ENCODE measurements at places on chromosomes 13 and 19.

DNA sequence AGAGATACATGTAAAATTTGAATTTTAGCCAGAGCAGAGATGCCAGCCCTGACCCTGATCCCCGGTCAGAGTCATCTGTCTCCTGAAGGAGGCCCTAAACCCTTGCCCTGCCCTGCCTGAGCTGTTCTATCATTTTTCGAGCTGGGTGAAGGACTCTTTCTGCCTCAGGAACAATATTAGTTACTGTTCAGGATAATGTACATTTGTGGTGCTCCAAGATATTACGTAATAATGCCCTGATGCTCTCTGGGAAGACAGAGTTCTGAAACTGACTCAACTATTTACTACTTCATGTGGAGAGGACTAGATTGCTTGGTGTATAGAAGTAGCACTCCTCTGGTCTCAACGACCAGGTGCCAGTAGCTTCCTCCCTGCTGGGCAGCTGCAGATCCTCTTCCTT, 37.9 kb upstream of the UBL3 start:
- no peak for DNase-seq

GRCh38 chr19:38734426-38735256, 9.6 kb downstream of the CAPN12 start:
- no peak for DNase-seq

DNA sequence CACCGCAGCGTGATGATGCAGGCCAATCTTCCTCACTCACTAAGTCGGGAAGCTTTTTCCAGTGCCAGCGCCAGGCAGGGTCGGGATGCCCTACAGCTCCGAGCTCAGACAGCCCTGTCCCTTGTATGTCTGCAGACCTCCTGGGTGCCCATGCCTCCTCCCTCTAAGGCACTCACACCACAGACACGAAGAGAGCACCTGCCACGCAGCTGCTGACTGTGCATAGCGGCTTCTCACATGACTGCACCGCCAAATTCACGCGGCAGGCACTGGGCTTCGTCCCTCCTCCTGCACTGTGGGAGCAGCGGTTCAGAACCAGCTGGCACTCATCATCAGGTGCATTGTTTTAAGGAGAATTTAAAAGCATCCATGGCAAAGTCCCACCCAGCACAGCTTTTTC, 88.1 kb downstream of the SLC7A1 start:
- no peak for DNase-seq

DNA sequence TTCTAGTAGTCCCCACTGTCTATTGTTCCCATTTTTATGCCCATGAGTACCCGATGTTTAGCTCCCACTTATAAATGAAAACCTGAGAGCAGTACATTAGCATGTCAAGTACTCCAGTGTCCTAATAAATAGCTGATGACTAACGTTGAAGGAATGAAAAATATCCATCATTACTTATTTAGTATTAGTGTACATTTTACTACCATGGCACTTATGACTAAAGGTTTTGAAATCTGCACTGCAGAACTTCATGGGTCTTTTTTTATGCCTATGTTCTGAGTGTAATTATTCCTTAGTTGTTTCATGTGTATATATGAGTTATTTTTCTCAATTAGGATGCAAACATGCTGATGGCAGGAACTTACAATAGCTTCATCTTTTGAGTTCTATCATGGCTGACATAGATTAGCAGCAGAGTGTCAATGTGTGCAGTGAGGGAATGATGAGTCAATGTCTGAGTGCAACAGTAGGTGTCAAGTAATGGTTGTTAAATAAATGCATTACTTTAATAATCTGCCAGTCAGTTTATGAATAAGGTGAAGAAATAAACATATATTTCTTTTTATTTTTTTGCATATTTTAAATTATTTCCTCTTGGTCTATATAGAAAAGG, 188.4 kb downstream of the ITGBL1 start:
- DNase-seq: no peak

GRCh38 chr13:20873348-20873747, 29.2 kb downstream of the XPO4 start:
- peak; percentile 30 for DNase-seq

- no peak for DNase-seq
Observed at GRCh38 chr13:94330552-94331071, 148.9 kb downstream of the DCT start.

DNA sequence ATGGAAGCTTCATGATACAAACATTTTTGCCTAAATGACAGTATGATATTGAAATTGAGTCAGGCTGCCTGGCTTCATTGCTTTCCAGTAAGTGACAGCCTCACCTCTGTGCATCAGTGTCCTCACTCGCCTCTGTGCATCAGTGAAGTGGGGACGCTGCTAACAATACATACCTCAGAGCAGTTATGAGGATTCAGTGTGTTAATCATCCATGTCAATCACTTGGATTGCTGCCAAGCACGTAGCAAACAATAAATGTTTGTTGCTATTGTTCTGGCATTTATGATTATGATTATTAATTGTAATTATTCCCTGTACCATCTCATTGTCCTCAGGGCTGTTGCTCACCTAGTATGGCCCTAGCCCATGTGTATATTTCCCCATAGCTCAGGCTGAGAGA, 8.8 kb downstream of the PPP2R1A start:
- DNase-seq: no peak

GRCh38 chr13:79385694-79386093, 20.4 kb downstream of the RBM26 start:
- no peak for DNase-seq

DNA sequence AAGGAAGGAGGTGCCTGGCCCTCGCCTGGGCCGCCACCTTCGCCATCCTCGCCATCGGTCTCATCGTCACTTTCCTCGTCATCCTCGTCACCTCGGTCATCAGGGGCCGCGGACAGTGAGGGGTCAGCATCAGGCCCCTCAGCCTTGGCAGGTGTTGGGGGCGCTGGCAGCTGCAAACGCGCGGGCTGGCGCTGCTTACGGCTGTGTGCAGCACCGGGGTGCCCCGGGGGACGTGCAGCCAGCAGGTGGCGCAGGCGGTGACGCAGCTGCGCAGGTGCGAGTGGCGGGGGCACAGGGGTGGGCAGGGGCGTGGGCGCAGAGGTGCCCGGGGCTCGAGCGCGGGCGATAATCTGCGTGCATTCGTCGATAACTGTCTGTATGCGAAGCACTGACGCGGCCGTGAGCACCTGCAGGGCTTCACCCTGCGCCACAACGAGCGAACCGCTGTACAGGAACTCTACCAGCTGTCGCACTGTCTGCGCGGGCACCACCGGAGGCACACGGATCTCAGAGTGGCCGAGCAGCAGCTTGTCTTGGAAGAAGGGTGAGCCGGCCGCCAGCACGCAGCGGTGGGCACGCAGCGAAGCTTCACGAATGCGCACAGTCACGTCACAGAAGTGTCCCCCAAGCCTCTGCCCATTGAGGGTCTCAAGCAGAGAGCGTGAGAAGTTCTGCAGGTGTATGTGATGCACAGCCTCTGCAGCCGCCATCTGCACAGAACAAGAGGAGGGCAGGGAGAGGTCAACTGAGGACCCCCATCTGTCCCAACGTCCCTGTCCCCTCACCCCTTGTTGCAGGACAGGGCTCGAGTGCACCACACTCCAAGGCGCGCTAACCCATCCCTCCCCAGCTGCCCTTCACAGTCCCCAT, 2.4 kb downstream of the ZBTB45 start:
- DNase-seq: no peak

GRCh38 chr13:57784633-57785032, 153.1 kb downstream of the PCDH17 start:
- no peak for DNase-seq

DNA sequence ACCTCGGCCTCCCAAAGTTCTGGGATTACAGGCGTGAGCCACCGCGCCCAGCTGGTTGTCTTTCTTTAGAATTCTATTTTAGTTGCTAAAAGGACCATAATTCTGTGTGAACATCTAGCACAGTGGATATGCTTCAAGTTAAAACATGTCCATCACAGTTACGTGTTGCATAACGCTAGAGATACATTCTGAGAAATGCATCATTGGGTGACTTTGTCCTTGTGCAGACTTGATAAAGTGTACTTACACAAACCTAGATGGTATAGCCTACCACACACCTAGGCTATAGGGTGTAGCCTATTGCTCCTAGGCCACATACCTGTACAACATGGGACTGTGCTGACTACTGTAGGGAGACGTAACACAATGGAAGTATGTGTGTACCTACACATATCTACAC, 35.4 kb downstream of the DOCK9 start:
- no peak for DNase-seq

DNA sequence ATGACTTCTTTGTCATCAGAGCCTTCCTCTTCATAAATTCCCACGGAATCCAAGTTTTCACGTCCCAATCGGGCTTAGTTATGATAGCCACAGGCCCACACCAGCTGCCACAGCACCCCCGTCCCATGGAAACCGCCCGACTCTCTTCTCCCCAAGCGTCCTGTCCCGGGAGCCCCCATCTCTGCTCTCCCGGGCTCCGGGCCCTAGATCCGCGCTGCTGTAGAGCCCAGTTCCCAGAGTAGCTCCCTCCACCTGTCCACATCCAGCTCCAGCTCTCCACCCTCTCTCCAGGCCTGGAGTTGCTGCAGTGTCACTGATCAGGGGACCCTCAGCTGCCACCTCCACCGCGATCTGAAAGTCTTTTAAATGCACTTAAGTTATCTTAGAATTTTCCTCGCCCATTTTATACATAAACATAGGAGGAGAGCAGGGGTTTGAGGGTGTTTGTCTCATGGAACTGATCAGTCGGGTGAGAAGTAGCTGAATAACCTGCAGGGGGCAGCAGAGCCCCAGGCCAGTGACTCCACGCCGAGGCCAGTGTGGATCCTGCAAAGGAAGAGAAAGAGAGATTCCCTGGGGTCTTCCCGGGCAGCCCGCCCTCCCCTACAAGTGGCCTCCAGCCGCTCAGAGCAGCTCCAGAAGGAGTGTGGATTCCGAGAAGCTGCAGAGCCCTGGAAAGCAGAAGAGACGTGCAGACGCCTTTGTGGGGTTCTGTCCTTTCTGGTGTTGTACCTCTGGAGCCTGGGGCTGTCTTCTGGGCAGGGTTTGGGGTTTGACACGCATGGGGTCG, 1.1 kb upstream of the ZNF763 start:
- DNase-seq: peak; percentile 90

GRCh38 chr13:40762849-40763248, 8.1 kb downstream of the MRPS31 start:
- DNase-seq: no peak

GRCh38 chr13:72622546-72622945, 104.9 kb downstream of the MZT1 start:
- DNase-seq: no peak

DNA sequence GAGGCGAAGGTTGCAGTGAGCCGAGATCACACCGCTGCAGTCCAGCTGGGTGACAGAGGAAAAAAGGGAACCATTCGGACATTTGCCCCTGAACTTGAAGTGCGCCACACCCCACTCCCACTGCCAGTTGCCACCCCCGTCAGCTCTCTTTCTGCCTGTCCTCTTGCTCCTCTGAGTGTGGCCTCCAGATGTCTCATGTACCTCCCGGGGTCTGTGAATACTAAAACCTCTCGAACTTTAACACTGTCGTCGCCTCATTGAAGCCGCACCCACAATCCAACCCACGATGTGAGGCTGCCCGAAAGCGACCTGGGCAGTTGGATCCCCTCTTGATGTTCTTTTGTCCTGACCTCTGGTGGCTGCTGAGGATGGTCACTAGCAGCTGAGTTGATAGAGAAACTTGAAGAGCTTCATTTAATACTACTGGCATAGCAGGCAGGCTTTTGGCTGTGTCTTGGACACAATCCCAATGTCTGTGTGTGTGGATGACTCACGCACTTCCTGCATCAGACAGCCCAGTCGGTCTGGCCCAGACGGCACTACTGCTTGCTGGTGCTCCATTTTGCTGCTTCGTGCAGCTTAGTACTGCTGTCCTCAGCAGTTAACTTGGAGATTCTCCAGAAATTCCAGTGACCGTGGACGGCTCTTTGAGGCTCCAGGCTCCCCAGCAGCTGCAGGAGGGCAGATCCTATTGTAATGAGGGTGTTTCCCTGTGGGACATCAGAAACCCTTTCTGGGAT, 4.2 kb downstream of the FPR3 start:
- no peak for DNase-seq

GRCh38 chr13:72290962-72291681, 424.1 kb upstream of the DACH1 start:
- no peak for DNase-seq

DNA sequence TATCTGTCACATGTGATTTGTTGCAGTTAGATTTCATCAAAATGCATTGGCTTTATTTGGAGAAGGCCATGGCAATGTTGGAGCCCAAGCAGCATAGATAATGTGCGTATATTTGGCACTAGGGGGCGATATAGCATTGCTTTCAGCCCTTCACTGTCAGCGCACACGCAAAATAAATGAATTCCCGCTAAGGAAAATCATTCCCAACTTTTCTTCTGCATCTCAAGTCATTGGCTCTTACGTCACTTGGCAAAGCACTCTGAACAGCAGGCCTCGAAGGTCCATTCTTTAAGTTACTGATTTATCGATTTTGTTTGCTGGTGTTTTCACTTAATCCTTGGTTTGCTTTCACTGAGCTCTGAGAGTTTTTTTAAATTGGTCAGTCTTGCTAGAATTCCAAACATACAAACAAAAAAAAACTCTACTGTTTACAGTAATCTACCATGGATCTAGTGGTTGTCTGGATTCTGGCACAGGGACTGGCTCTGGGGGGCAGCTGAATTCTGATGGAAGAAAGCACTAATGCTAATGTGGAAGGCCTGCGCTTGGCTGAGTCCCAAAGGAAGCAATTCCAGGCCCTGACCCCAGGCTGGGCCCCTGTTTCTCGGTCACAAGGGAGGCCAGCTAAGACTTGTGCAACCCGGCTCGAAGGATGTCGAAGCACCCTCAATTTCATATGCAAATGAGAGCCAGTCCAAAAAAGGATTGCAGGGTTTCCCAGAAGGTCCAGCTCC, 97.7 kb upstream of the IPO5 start:
- DNase-seq: peak; percentile 69

DNA sequence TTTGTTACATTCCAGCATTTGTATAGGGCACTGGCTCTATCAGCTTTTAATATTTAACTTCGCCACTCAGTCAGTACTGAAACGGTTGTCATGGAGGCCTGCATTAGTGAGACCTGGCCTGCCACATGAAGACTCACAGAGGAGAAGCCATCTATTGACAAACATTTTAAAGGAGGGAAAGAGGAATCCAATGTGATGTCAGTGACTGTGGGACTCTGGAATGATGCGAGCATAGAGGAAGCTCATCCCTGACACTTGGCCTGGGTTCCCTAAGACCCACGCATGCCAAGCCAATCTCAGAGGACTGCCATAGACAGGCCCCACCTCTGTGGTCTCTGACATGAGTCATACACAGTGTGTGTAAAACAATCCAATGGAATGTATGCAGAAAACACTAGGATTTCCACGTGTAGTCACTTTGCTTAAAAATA, 7.9 kb upstream of the DPY19L3 start:
- no peak for DNase-seq

GRCh38 chr19:9700229-9700981, 25.5 kb upstream of the ZNF562 start:
- DNase-seq: no peak

GRCh38 chr13:70388935-70389334, 280.7 kb upstream of the KLHL1 start:
- DNase-seq: no peak

DNA sequence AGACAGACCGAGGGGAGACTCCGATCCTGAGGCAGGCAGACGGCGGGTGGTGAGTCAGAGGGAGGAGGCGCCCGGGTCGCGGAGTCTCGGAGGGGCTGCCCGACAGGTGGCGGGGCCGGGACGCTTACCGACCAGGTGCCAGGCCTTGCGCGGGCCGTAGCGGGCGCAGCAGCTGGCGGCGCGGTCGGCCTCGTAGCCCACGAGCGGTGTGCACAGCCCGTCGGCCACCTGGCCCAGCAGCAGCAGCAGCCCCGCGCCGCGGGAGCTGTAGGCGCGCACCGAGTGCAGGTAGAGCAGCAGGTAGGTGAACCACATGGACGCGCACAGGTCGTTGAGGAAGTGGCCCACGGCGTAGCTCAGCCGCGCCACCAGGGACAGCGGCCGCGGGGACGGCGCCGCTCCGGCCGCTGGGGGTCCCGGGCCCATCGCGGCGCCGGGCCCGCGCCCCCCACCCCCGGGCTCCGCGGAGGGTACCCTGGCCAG, 367 bp downstream of the MFSD12 start:
- peak; percentile 78 for DNase-seq
